C1 segment of cervical spinal cord (tissue), 14 donors: ENCODE measurements at places on chromosomes 5 and 9.

DNA sequence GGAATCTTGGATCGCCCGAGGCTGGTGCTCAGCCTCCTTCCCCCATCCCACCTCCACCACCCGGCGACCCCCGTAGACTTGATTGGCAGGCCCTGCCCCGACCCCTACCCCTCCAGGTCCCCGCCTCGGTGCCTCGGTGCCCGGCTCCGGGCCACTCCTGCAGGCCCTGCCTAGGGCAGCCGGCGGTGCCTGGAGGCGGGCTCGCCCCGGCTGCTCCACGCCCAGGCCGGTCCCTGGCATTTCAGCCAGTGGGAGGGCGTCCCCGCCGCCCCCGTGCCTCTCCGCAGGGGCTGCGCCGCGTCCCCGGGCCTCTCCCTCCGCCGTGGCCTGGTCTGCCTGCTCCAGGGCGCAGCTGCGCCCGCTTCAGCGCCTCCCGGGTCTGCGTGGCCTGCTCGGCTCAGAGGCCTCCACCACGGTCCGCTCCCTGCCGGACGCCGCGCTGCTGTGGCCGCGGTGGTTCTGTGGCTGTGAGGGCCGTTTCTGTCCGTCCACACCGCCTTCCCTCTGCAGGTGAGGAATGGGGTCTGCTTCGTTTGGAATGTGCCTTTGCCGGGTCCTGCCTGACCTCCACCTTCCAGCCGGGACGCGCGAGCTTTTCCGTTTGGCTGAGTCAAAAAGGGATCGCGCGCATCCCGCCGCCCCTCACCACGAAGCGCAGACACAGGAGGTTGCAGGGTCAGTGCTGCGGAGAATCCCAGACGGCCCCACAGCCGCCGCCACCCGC, 48.3 kb upstream of the IRX4 start:
- no peak for DNase-seq

DNA sequence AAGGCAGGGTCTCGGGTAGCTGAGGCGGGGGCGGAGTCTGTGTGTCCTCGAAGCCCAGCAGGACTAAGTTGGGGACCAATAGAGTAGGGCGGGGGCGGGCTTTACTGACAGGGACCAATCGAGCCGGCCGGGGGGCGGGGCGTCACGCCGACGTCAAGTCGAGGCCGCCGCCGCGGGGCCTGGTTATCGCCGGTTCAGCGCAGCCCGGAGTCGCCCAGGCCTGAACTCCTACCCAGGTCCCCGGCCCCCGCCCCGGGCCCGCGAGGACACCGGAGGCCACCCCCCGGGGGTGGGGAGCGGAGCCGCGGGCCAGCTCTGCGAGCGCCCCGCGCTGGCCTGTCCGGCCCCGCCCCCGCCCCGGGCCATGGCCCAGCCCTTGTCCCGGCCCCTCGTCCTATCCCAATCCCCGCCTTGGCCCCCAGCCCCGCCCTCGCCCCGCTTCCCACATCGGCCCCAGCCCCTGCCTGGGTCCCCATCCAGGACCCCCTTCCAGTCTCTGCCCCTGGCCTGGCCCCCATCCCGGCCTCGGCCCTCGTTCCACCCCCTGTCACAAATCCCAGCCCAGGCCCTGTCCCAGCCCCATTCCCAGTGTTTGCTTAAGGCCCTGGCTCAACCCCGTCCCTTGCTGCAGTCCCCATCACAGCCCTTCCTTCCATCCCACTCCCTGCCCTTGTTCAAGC, at the start of gene TMEM8B:
TMEM8B (plus strand) TSS at position 145 of the 680 bp plus-strand sequence; CDS start at position 365, 220 bp downstream.
- peak; percentile 80 for DNase-seq

DNA sequence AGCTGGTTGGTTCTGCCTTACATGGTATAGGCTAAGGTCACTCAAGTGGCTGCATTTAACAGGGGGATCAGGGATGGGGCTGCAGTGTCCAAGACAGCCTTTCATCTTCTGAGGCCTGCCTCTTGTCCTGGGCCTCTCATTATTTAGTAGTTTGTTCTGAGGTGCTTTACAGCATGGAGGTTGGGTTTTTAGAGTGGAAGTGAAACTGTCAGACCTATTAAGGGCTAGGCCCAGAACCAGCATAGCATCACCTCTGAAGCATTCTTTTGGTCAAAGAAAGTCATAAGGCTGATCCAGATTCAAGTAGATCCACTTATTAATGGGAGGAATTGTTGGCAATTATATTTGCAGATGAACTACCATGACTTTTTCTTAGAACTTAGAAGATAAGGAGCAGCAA, 146.0 kb upstream of the NMUR2 start:
- no peak for DNase-seq

- DNase-seq: no peak
Measured at GRCh38 chr5:42951293-42951840, 88.8 kb downstream of the ANXA2R start.

- DNase-seq: no peak
Measured at GRCh38 chr9:37271679-37272078, 150.8 kb upstream of the GRHPR start.

- no peak for DNase-seq
Measured at GRCh38 chr5:1494780-1495524, 28.8 kb downstream of the LPCAT1 start.

DNA sequence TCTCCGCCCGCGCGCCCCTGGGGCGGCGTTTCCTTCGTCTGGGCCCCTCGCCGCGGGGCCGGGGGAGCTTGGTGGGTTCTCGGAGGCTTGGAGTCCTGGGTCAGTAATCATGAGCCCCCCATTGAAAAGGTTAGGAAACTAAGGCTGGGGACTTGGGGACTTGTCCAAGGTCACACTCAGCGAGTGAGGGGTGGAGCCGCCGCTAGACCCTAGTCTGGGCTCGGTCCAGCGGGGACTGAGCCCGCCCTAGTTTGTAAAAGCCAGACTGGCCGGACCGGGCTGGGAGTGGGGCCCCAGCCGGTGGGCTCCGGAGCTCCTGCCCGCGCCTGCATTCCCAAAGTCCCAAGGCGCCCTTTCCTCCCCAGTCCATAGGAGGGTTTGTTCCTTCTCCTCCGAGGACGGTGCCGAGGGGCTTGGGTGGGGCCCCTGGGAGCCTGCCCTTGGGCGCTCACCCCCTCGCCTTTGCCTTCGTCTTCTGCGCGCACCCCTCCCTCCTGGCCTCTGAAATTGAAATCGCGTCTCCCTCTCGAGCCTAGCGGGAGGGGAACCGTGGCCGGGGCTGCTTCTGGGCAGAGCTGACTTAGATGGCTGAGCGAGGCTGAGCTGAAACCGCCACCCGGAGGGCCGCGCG, 995 bp downstream of the OLFM1 start:
- DNase-seq: no peak

- DNase-seq: no peak
Measured at GRCh38 chr5:157115502-157115901, 6.7 kb upstream of the HAVCR2 start.

DNA sequence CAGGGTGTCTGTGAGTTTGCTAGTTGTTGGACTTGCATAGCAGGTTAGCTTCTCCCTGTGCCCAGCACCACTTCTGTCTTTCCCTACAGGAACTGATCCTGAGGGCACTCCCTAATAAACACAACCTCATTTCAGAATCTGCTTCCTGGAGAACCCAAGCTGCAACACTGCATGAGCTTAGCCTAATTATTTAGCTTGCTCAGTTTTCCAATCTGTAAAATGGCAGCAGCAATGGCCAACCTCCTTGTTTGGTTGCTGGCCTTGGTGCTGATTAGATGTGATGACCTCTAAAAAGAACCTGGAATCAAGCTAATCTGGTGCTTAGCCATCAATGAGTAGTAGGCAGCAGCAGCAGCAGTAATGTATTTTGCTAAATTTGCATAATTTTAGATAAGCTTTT, 133.9 kb downstream of the ADCY2 start:
- no peak for DNase-seq

DNA sequence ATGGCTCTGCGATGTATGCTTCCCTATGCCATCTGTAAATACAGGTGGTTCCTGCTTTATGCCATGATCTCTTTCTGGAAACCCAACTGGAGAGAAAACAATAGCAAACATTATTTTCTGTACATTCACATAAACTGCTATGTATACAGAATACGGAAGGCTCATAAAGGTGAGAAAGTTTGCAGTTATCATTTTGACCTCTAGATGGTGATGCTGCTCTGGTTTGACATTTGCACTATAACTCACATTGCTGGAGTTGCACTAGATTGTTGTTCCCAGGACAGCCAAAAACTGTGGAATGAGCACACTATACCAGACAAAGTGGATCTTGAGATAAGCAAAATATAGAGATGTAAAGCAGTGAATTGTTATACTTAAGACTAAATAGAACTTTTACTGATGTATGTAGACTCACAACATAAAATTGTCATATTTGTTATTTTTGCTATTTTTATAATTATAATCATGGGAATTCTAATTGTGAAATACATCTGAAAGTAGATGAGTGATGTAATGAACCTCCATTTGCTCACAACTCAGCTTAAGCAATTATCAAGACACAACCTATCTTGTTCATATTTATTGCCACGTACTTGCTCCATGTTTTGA, 246.5 kb downstream of the PTPRD start:
- no peak for DNase-seq

GRCh38 chr9:136323371-136323789, 4.0 kb upstream of the GPSM1 start:
- DNase-seq: no peak

DNA sequence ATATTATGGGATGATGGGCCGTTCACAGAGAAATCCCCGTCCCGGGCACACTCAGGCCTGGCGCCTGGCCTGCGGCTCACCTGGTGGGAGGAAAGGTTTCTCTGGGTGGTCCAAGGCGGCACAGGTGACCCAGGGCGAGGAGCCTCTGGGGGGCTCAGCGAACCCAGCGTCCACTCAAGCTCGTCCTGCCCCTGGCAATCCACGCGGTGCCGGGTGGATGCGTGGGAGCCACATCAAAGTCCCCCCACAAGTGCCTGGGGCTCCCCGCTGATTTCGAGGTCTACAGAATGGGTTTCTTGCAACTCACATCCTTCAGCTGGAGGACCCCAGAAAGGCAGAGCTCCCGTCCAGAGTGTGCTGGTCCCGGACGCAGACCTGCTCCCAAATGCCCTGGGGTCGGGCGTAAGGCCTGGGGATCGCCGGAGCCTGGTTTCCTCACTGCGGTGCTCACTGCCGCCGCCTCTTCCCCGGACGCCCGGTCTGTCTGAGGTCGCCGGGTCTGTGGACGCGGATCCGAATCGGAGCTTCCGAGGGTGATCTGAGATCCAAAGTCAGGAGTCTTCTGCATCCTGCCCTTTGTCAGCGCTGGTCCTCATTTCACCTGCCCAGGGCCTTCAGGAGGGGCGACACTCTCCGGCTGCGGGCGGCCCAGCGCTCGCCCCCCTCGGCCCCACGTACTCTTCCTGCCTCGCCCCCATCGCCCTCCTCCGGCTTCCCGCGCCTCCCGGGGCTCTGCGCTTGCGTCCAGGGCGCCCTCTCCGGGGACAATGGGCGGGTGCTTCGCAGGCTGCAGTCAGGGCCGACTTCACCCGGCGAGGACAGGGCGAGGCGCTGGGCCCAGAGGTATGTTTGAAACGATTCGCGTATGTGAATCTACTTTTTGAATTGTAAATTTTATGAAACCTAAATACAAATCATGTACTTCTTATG, 20.0 kb upstream of the RUFY1 start:
- DNase-seq: peak; percentile 3

DNA sequence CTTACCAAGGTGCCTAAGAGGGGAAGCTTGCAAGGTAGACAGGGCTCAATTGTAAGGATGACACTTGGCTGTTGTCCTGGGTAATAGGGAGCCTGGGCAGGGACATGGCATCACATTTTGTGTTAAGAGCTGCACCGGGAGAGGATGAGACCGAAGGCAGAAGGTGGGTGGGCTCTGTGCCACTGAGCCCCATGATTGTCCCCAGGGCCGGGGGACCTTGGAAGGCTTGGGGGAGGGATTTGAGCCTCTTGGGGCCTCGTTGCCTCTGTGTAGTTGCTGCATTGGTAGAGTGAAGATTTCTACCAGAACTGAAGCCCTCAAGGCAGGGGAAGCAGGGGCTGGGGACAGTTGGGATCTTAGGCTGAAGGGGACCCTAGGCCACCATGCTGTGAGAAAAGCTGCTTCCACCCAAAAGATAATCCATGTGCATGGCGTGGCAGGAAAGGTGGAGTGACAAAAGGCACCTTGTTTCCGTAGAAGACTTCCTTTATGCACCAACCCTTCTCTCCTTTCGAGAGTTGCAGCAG, 11.9 kb downstream of the FGF18 start:
- no peak for DNase-seq

- DNase-seq: no peak
Measured at GRCh38 chr5:149235841-149236240, 35.8 kb upstream of the AFAP1L1 start.

GRCh38 chr9:38681747-38682227, 38.1 kb downstream of the FAM240B start:
- DNase-seq: no peak

GRCh38 chr5:178564811-178565550, 25.2 kb downstream of the COL23A1 start:
- DNase-seq: no peak

DNA sequence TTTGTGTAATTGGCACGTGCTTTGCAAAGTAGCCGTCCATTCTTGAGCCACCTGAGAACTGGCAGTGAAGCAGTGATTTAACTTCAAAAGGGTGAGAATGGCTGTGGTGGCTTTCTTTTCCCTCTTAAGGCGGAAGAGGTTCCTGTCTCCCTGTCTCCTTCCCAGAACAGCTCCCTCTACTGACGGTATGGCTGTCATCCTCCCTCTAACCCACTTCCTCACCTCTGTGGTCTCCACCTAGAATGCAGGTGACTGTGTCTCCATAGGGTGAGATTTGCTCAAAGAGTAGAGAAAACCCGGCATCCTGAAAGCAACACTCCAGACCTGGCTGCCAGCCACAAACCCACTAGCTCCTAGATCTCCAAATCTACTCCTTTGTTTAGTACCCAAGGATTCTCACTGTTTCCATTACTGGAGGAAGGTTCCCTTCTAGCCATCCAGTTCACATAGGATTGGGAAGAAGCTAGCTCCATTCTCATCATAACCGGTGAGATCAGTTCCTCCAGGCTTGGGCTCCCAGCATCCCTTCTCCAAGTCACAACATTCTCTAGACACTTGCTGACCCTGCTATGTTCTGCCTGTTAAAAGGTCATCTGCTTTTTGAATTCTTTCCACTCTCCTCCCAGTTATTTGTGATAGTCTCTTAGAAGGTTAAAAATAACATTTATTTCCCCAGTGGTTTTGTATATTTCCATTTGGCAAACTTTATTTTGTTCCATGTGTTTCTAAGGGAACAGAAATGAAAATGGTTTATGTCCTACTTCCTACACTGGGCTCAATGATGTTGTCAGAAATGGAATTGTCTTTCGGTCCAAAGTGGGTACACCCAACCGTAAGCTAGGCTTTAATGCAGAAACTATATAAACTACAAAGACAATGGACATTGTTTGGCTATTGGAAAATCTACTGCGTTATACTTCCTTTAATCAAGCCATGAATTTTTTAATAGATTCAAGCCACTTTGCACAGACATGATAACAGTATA, 269.4 kb downstream of the CWC27 start:
- DNase-seq: no peak

DNA sequence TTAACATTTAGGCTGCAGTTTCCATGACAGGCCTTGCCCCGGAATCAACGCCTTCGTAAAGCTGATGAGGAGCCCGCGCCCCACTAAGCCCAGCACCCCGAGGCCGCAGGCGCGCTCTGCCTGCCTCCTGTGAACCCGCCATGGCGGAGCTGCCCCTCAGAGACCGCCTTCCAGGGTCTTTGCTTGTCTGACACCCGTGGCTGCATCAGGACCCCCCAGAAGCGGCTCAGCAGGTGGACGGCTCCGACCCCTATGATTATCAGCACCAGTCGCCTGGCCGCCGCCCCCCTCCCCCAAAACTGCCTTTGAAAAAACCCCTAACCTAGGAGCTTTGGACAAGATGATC, 507 bp upstream of the DPH7 start:
- no peak for DNase-seq

- DNase-seq: no peak
Measured at GRCh38 chr9:106451223-106451622, 411.7 kb upstream of the ZNF462 start.

- DNase-seq: no peak
Measured at GRCh38 chr9:25094518-25094917, 548.8 kb upstream of the IZUMO3 start.

GRCh38 chr9:95623640-95624039, 106.9 kb upstream of the PTCH1 start:
- DNase-seq: no peak
